ENCODE measurements at places on chromosomes 4 and X.

DNA sequence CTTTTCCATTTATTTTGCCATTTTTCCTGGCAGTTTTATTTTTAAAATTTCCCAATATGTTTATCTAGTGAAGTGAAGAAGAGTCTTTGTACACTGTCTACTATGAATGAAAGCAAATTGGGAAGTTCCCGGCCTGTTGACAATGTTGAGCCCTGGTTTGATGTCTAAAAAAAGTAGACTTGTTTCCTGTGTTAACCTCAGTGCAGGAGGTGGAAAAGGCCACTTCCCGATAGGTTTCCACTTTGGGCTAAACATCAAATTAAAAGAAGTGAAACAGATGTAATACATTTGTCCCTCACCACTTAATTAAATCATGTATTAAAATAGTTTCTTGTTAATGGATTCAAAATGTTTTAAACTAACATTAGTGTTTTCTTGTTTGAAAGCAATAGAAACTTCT, 30.0 kb downstream of the BBS12 start:
- DNase-seq = no peak

DNA sequence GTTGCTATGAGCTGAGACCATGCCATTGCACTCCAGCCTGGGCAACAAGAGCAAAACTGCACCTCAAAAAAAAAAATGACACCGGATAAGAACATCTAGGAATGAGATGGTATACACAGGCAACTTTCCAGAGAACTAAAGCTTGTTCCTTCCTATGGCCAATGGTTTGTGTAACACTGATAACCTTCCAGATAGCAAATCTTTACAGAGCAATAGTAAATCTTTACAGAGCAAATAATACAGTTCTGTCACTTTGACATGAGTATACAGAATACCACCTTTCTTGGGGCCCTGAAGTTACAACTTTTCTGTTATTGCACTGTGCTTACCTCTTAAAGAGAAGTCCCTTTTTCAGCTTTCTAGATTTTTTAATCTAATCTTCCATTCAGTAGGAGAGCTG, 91.6 kb downstream of the CD99L2 start:
- no peak for DNase-seq

GRCh38 chrX:134460862-134461220, 876 bp downstream of the HPRT1 start:
- no peak for DNase-seq

DNA sequence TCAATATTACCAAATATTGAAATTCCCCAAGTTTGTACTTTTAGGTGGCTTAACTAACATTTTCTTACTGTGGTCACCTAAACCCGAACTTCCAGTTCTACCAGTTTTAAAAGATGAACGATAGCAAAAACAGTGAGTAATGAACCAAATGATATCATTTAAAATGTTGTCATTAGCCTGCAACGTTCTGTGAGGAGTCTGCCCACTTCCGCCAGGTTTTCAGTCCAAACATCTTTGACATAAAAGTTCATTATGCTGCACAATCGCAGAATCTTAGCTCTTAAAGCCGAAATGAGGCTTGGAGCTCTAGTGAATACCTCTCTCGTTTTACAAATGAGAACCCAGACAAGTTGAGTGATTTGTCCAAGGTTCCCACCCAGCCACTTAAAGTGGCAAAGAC, 762 bp downstream of the PIGA start:
- no peak for DNase-seq

- DNase-seq = peak; percentile 39
Observed at GRCh38 chr4:92305148-92305877, 1.5 kb downstream of the GRID2 start.

GRCh38 chrX:10570601-10571000, 49.8 kb downstream of the MID1 start:
- no peak for DNase-seq
